ENCODE measurements at places on chromosomes 11 and 22. TPM values are rescaled to one million over a fixed set of nuclear protein-coding genes. Genes with fewer than 3 reads are reported as not detected.

- no peak overlapping the region for H3K27ac ChIP-seq
- H3K36me3 ChIP-seq: no peaks in the 10 kb centered on the region
- H3K4me3 ChIP-seq: no peak overlapping the region
- H3K4me1 ChIP-seq: no peaks in the 10 kb centered on the region
These were observed 38.1 kb upstream of the CSNK2A3 start for GRCh38 chr11:11391169-11391568.

- no peaks in the 10 kb centered on the region for H3K27me3 ChIP-seq
- H3K4me1 ChIP-seq: no peaks in the 10 kb centered on the region
- no peak overlapping the region for H3K27ac ChIP-seq
- H3K4me3 ChIP-seq: no peak overlapping the region
- no peak for DNase-seq
These were observed 59.0 kb downstream of the C22orf31 start for GRCh38 chr22:29002603-29003002.

DNA sequence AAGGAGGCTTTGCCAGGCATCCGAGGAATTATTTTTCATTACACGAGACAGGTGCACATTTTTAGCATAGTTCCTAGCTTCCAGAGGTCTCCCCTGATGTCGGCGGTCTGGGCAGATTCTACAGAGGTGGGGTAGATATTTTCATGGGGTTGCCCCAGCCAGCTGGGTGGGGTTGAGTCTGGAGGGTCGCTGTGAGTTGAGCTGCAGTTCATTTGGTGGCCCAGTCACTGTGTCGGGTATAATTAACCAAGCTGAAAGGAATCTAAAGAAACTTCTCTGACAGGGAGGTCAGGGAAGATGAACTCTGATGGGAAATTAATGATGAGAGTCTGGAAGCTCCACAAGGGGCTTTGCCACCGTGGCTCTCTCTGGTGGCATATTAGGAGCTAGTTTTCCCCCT lies 233.7 kb upstream of the NAV2 start:
- H3K4me3 ChIP-seq: no peak overlapping the region
- H3K36me3 ChIP-seq: no peaks in the 10 kb centered on the region
- DNase-seq: no peak
- no peaks in the 10 kb centered on the region for H3K27me3 ChIP-seq
- H3K27ac ChIP-seq: no peak overlapping the region

GRCh38 chr11:114168691-114169090 lies 109.2 kb downstream of the ZBTB16 start:
- H3K27me3 ChIP-seq: no peaks in the 10 kb centered on the region
- H3K36me3 ChIP-seq: no peaks in the 10 kb centered on the region
- peak overlapping the region; percentile 91 for H3K27ac ChIP-seq
- no peak overlapping the region for H3K4me3 ChIP-seq

DNA sequence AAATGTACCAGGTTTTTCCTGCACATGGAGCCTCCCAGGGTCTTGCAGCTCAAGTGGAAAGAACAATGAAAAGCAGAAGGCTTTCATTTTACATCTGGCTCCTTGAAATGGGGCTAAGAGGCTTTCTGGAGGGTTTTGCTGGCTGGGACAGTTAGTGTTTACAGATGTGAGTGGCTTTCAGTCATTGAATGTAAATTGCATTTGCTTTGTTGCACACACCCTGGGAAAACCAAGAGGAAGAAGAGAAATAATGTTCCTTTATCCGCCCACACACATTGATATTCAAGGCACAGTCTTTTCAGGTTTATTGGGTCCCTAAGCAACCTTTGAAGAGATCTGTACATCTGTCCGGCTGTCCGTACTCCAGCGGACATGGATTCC lies 144.5 kb downstream of the SPON1 start:
- DNase-seq: no peak
- no peaks in the 10 kb centered on the region for H3K27me3 ChIP-seq
- H3K4me1 ChIP-seq: no peaks in the 10 kb centered on the region
- no peaks in the 10 kb centered on the region for H3K36me3 ChIP-seq
- no peak overlapping the region for H3K27ac ChIP-seq
- H3K4me3 ChIP-seq: no peak overlapping the region

GRCh38 chr22:42368379-42369249 lies 63.6 kb downstream of the NFAM1 start:
- no peak overlapping the region for H3K27ac ChIP-seq
- peaks cover 39% of the 10 kb centered on the region for H3K4me1 ChIP-seq
- H3K36me3 ChIP-seq: no peaks in the 10 kb centered on the region
- H3K27me3 ChIP-seq: peaks cover 22% of the 10 kb centered on the region

GRCh38 chr22:32202539-32203180 lies 2.2 kb downstream of the RFPL2 start:
- no peak for DNase-seq
- peak overlapping the region; percentile 21 for H3K4me3 ChIP-seq
- no peaks in the 10 kb centered on the region for H3K36me3 ChIP-seq
- peaks cover 34% of the 10 kb centered on the region for H3K4me1 ChIP-seq

DNA sequence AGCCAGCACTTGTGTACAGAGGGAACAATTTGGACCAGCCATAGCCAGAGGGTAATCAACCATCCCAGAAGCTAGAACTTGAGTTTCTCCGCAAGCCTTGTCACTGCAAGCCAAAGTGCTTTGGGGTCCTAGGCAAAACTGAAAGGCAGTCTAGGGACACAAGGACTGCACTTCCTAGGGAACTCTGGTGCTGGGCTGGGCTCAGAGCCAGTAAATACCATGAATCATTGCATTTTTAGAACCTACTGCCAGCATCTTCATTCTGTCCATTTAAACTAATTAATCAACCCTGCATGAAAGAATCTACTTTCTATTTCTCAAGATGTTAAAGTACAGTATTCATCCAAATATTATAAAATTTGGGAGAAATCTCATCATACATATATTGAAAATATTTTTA lies 20.0 kb downstream of the PATE3 start:
- H3K27ac ChIP-seq: no peak overlapping the region
- no peak overlapping the region for H3K4me3 ChIP-seq
- H3K27me3 ChIP-seq: no peaks in the 10 kb centered on the region
- no peaks in the 10 kb centered on the region for H3K36me3 ChIP-seq
- no peaks in the 10 kb centered on the region for H3K4me1 ChIP-seq

GRCh38 chr11:112318661-112319060 lies 58.0 kb upstream of the PLET1 start:
- no peak overlapping the region for H3K4me3 ChIP-seq
- peaks cover 20% of the 10 kb centered on the region for H3K4me1 ChIP-seq
- no peaks in the 10 kb centered on the region for H3K27me3 ChIP-seq
- no peak overlapping the region for H3K27ac ChIP-seq
- DNase-seq: no peak
- no peaks in the 10 kb centered on the region for H3K36me3 ChIP-seq

GRCh38 chr11:73140213-73141030 lies 1.7 kb downstream of the FCHSD2 start:
- no peaks in the 10 kb centered on the region for H3K27me3 ChIP-seq
- H3K27ac ChIP-seq: peak overlapping the region; percentile 97
- H3K4me1 ChIP-seq: peaks cover 85% of the 10 kb centered on the region

GRCh38 chr11:118436639-118437207 lies 431 bp downstream of the KMT2A start:
- peaks cover 70% of the 10 kb centered on the region for H3K4me1 ChIP-seq
- no peaks in the 10 kb centered on the region for H3K36me3 ChIP-seq
- H3K4me3 ChIP-seq: peak overlapping the region; percentile 62
- peak; percentile 90 for DNase-seq
- peak overlapping the region; percentile 95 for H3K27ac ChIP-seq

DNA sequence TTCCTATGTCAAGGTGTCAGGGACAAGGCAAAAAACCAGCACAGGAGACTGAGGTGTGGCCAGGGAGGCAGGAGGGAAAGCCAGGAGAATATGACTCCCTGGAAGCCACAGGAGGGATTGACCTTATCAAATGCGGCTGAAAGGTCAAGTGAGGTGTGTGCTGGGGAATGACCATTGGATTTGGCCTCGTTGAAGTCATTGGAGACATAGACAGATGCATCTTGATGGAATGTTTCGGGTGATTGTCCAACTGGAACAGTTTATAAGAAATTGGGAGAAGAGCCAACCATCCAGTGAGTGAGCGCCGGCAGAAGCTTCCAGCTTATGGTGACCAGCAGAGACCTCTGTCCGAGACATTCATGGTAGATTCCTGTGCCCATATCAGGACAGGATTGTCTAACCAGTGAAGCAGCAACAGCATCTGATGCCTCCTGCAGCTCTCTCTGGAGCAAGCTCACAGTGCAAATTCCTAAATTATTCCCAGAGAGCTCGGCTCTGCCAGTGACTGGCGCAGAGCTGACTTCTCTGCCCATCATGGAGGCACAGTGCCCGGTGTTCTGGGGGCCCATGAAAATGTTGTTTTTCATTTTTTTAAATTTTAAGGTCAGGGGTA lies 95.4 kb downstream of the MYO18B start:
- H3K27me3 ChIP-seq: no peaks in the 10 kb centered on the region
- no peaks in the 10 kb centered on the region for H3K36me3 ChIP-seq
- no peak overlapping the region for H3K27ac ChIP-seq
- no peak for DNase-seq
- H3K4me3 ChIP-seq: no peak overlapping the region
- H3K4me1 ChIP-seq: no peaks in the 10 kb centered on the region

- no peaks in the 10 kb centered on the region for H3K27me3 ChIP-seq
- H3K36me3 ChIP-seq: no peaks in the 10 kb centered on the region
- DNase-seq: peak; percentile 23
- H3K4me1 ChIP-seq: peaks cover 13% of the 10 kb centered on the region
These were observed 17.1 kb upstream of the GNAZ start for GRCh38 chr22:23053051-23053707.

DNA sequence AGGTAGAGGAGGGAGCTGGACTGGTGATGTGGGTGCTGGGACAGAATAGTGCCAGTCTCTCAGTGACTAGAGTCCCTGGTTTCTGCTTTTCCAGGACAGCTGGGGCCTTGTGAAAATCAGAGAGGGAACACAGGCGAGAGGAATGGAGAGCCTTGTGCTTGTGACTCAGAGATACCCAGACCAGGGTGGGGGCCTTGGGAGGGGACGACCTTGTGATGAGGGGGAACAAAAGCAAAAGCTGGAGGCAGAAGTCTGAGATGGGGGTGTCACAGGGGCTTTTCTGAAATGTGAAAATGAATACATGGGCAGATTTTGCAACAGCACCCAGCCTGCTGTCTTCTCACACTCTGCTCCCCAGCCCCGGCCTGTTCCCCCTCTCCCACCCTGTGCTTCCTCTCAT lies 3.4 kb upstream of the NR1H3 start:
- no peaks in the 10 kb centered on the region for H3K27me3 ChIP-seq
- no peak overlapping the region for H3K4me3 ChIP-seq
- peak overlapping the region; percentile 72 for H3K27ac ChIP-seq
- no peaks in the 10 kb centered on the region for H3K36me3 ChIP-seq
- peaks cover 33% of the 10 kb centered on the region for H3K4me1 ChIP-seq

DNA sequence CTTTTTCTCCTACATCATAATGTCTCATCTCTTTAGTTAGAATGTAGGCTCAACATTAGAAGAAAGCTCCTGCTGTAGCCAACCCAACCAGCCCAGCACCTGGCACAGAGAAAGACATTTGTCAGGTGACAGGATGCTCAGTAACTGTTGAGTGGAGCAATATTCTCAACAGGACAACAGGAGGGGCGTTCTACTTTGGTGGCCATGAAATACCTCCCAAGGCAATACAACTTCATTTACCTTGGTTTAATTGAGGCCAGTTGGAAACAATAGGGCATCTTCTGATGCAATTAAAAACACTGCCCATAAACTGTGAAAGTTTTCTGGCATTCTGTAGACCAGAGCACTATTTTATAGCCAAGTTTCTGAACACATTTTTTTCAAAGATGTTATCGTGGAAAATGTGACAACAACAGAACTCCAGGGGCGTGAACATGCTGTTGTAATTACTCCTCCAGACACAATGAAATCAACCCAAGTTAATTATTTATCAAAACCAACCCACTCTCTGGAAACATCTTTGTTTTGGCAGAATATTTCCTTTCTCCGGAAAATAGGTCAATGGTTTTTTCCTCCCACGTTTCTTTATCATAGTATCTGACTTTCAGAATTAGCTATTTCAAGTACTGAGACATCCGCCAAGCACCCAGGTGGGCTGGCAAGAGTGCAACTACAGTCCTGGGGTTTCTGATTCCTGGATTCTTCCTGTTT lies 538.1 kb downstream of the SOX6 start:
- H3K4me3 ChIP-seq: no peak overlapping the region
- H3K4me1 ChIP-seq: no peaks in the 10 kb centered on the region
- H3K27me3 ChIP-seq: no peaks in the 10 kb centered on the region
- H3K36me3 ChIP-seq: no peaks in the 10 kb centered on the region

- H3K4me3 ChIP-seq: no peak overlapping the region
- no peak for DNase-seq
- peaks cover 28% of the 10 kb centered on the region for H3K4me1 ChIP-seq
- no peaks in the 10 kb centered on the region for H3K27me3 ChIP-seq
- peaks cover 81% of the 10 kb centered on the region for H3K36me3 ChIP-seq
These were observed 25.1 kb downstream of the TOM1 start for GRCh38 chr22:35324762-35325161.

GRCh38 chr22:25193548-25193947 lies 6.1 kb upstream of the CRYBB3 start:
- H3K36me3 ChIP-seq: peaks cover 65% of the 10 kb centered on the region
- no peaks in the 10 kb centered on the region for H3K27me3 ChIP-seq
- H3K27ac ChIP-seq: no peak overlapping the region
- H3K4me1 ChIP-seq: no peaks in the 10 kb centered on the region
- H3K4me3 ChIP-seq: no peak overlapping the region
- DNase-seq: no peak

DNA sequence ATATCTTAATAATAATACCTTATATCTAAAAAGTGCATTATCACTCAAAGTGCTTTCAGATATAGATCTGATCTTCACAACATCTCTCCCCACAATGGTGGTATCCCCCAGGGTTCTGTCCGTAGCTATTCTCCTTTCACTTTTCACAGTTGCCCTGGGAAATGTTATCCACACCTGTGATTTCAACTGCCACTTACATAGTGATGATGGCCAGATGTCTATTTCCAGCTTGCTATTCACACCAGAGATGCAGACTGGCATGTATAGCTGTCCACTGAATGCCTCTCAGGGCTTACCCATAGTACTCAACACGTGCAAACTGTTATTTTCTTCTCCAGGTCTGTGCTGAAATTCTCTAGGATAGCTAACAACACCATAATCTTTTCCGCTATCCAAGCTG lies 724.7 kb downstream of the DLG2 start:
- H3K27me3 ChIP-seq: no peaks in the 10 kb centered on the region
- no peak overlapping the region for H3K4me3 ChIP-seq
- no peaks in the 10 kb centered on the region for H3K4me1 ChIP-seq
- H3K27ac ChIP-seq: no peak overlapping the region
- no peaks in the 10 kb centered on the region for H3K36me3 ChIP-seq

Gene RAG2
- polyA plus RNA-seq: not detected

Gene SERPINH1
- 33.0 TPM for polyA plus RNA-seq

Gene SPDYC
- polyA plus RNA-seq: not detected

Gene KRTAP5-7
- polyA plus RNA-seq: not detected

Gene TRIM49
- polyA plus RNA-seq: not detected

Gene BACE1
- polyA plus RNA-seq: 2.1 TPM

Gene DTX4
- 4.9 TPM for polyA plus RNA-seq

Gene CATSPER1
- 0.30 TPM for polyA plus RNA-seq

Measured in spleen (tissue), 13 donors.